ENCODE measurements at places on chromosomes 5 and 9.

- DNase-seq, result no peak
Measured at GRCh38 chr5:40928886-40929448, 19.7 kb downstream of the C7 start.

DNA sequence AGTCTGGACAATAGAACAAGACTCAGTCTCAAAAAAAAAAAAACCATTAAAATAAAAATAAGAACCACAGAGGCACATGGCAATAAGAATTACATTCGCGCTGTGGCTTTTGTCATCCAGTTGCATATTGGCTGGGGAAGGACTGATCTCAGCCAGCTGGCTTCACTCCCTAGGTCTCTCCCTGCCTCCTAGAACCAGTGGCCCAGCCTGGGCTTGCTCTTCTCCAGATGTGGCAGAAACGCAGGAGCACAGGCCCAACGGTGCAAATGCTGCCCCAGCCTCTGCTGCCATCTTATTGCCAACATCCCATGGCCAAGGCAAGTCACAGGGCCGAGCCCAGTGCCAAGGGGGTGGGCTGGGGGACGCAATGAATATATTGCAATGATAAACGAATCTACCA is 37.0 kb downstream of the NKX2-5 start:
- DNase-seq, result no peak

- no peak for DNase-seq
Measured at GRCh38 chr9:79152306-79152705, 419.5 kb upstream of the TLE4 start.

DNA sequence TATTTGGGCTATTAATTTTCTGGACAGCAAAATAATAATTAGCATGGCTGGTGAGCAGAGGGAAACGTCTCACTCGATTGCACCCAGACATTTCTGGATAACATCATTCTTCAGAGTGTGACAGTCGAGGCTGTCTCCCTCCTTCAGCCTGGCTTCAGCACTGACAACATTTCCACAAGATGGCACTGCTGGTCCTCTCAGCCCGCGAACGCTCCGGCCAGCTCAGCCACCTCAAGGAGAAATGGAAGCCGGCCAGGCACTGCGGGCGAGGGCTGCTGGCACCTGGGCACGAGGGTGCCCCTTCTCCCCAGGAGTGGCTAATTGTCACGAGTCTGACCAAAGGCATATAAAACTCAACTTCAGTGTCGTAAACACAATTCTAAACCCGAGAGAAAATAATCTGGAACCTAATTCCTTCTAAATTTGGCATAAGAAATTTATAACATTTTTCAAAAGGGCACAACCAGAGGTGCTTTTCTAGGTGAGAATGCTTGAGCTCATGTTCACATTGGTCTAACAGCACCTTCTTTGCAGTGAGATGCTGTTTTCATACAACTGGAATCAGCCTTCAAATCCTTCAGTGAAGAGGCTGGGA is 65.9 kb downstream of the DAP start:
- DNase-seq, result no peak

GRCh38 chr9:97853056-97853843 is at the start of gene FOXE1:
TSS of gene FOXE1 (plus strand) at chr9:97853226. CDS start at chr9:97853915, 689 bp downstream.
- DNase-seq, result no peak

DNA sequence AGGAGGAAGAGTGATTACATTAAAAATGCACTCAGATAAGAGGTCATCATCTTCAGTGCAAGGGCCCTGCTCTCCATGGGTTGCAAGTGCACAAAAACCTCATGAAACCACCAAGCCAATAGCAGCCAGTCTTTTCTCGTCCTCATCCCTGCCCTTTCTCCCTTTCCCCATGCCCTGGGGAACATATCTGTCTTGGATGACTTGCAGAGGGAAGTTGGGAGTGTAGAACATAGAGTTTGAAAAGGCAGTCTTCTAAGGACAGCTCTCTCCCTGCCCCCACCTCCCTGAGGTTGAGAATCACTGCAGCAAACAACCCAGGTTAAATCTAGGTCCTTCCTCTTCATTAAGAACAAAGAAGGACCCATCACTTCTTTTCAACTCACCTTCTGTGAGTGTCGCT is 22.0 kb downstream of the DDX31 start:
- DNase-seq, result peak; percentile 14

GRCh38 chr9:75885652-75886051 is 4.8 kb upstream of the PCSK5 start:
- peak; percentile 60 for DNase-seq

GRCh38 chr5:172581315-172581714 is 59.7 kb upstream of the NEURL1B start:
- no peak for DNase-seq

DNA sequence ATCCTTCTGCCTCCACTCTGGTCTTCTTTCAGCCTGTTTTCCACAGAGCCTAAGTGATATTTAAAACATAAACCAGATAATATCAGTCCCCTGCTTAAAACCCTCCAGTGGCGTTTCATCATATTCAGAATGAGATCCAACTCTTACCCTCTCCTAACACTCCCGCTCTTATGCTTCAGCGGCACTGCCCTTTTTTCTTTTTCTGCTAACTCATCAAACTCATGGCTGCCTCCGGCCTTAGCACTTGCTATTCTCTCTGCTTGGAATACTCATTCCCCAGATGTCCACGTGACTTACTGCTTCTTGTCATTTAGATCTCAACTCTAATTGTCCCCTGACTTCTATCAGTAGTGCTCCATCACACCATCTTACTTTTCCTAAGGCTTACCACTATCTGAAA is 73.6 kb downstream of the PIP5K1B start:
- no peak for DNase-seq

GRCh38 chr5:102532123-102532522 is 33.3 kb upstream of the SLCO6A1 start:
- DNase-seq, result no peak

DNA sequence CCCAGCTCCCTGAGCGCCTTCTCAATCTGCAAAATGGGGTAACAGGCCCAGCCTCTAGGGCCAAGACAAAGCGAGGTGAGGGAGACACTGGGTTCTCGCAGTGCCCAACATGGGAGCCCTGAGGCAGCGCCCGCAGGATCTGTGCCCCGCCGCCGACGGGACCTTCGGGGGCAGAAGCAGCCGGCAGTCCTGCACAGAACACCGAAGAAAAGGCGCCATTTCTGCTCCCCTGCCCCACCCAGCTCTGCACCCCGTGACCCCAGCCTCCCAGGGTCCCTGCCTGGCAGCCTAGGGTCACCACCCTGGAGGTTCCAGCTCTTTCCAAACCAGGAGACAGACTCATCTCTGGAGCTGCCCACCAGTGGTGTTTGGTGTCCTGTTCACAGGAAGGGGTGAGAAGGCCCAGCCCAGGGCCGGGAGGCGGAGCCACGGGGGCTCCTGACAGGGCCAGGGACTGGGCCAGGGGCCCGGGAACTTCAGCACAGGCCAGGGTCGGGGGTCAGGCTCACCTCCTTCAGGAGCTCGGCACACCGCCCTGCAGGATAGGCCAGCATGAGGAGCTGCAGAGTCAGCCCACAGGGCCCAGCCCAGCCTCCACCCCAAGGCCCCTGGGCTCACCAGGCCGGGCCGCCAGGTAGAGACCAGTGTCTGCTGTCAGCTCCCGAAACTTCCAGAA is 3.3 kb downstream of the LCN8 start:
- no peak for DNase-seq

DNA sequence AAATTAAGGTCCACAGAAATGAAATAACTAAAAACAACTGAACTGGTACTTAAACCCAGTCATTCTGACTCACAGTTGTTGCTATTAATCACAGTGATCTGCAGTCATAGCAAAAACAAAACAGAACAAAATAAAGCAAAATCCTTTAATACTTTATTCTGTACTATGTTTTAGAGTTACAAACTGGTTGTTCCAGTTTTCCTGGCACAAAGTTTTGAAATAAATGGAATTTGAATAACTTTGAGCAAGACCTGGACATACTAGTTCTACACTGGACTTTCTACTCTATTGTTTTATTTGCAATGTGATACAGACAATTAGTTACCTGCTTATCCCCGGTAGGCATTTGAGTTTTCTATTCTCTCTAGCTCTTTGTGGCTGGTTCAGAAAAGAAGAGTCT is 147.9 kb downstream of the DMRT2 start:
- no peak for DNase-seq

DNA sequence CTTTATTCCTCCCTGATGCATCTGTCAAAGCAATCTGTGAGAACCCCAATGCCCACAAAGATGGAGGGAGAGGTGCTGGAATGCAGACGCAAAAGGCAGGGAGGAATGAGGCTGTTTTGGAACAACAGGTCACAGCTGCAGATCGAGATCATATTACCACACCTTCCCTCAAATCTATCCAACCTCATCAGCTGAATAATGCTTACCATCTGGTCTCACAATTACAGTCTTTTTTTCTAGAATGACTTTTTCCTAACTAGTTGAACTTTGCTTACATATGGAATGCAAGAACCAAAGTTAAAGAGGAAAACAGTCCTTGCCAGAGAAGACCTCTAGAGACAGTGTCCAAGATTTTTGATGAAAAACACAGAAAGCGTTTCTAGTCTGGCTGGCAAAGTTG is 158.1 kb downstream of the LPAR1 start:
- DNase-seq, result peak; percentile 75

DNA sequence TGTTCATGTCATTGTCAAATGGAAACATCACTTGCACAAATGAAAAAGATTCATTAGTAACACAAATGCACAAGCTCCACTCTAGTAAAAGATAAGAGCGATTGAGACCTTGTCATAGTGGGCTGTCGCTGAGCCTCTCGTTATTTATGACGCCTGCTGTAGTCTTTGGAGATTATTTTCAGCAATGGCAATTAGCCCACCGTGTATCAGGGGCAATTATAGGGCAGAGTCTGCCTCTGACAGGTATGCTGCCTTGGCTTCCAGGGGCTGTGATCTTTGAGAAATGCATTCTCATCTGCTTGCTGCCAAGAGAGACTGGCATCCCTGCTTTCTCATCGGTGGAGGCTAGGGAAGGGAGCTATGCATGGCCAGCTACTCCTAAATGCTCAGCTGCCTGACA is 426.8 kb upstream of the CLINT1 start:
- DNase-seq, result no peak

DNA sequence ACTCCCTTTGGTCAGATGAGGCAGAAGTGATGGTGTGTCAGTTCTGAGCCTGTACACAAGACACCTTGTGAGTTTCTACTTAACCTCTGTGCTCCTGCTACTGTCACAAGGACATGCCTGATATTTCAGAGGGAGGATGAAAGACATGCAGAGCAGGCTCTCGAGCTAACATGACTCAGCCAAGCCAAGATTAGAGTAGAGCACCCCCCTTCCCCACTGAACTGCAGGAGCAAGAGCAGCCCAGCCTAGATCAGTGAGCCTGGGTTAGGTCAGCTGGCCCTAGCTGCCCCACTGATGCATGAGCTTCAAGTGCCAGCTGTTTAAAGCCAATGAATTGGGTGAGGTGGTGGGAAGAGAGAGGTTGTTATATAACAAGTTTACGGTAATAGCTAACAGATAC is 36.7 kb downstream of the BRINP1 start:
- no peak for DNase-seq

- no peak for DNase-seq
Measured at GRCh38 chr9:89760123-89760522, 155.3 kb downstream of the GADD45G start.

DNA sequence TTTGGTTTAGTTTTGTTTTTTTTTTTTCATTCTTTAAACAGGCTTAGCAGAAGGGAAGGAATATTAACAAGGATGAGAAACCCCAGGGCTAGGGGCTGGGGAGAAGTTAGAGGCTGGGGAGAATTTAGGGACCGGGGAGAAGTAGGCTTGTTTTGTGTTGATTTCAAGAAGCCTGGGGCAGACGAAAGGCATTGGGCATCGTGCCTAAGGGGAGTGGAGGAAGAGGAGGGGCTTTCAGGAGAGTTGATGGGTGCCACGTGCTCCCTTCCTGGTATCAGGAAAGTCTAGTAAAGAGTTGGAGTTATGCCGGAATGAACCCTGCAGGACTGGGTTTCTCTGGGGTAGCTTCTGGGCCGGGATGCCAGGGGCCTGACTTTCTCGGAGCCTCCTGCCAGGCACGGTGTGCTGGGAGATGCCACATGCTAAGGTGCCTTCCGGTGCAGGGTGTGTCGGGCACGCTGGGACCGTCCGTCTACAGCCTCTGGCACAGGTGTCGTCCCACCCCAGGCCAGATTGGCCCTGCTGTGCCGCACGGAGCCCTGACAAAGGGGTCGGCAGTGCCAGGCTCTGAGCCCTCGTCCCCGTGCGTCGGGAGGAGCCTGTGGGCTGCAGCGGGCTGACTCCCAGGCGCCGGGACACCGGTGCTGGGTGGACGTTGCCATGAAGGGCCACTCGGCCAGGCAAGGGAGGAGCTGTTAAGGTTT is 159.9 kb downstream of the OLFM1 start:
- no peak for DNase-seq

DNA sequence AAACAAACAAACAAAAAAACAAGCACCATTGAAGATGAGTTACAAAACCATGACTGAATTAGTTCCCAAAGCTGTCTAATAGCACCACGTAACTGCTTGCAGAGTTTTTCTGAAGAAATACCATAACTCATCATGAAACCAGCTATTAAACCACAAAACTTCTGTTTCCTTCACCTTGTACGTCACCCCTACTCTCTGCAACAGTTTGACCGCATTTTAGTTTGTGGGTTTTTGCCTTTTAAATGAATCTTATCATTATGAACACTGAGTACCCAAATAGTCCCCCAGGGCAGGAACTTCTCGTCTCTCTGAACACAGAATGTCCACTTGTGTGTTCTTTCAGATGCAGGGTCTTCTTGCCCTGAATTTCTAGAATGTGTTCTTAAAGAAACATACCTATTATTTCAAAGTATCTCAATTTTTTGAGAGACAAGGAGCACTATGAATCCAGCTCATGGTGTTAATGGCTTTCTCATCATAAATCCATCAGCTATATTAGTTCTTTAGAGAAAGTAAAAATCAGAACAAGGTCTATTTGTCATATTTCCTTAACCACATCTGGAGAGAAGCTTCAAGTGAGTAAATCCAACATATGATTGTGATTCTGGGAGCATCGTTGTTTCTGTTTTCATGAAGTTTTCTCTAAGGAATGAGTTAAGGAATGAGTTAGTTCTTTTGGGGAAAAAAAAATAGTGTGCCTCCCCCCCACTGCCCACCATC is 210.6 kb downstream of the AUH start:
- DNase-seq, result peak; percentile 92

GRCh38 chr5:86918246-86918645 is 300.5 kb downstream of the COX7C start:
- no peak for DNase-seq

- no peak for DNase-seq
Measured at GRCh38 chr9:93458712-93459111, 5.3 kb upstream of the FAM120AOS start.

- no peak for DNase-seq
Measured at GRCh38 chr5:77630114-77630680, 8.3 kb downstream of the OTP start.

- no peak for DNase-seq
Measured at GRCh38 chr9:110921705-110922104, 116.6 kb downstream of the LPAR1 start.

- DNase-seq, result no peak
Measured at GRCh38 chr9:77427256-77427927, 220.7 kb downstream of the GNA14 start.

DNA sequence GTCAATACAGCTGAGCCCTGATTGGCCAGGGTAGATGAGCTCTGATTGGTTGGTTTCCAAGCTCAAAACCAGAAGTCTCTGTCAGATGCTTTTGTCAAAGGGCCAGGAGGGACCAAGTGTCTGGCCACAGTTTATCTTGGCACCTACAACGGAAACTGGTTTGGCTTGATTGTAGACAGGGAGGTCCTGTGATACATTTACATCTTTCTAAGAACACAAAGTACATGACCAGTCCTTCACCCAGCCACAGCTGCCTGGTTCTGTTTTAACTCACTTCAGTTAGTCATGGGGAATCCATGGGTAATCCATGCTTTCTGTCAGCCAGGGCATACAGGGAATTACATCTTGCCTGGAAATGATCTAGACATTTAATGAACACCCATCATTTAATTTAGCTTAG is 171.2 kb downstream of the SLC12A2 start:
- DNase-seq, result no peak

GRCh38 chr5:143106174-143106573 is 297.3 kb downstream of the NR3C1 start:
- peak; percentile 34 for DNase-seq
